ENCODE measurements at places on chromosomes 2 and 18.

- DNase-seq: peak; percentile 86
These were observed 127.1 kb upstream of the TTC39C start for GRCh38 chr18:23887493-23887892.

GRCh38 chr18:13290856-13291271, 72.3 kb downstream of the LDLRAD4 start:
- peak; percentile 23 for DNase-seq

DNA sequence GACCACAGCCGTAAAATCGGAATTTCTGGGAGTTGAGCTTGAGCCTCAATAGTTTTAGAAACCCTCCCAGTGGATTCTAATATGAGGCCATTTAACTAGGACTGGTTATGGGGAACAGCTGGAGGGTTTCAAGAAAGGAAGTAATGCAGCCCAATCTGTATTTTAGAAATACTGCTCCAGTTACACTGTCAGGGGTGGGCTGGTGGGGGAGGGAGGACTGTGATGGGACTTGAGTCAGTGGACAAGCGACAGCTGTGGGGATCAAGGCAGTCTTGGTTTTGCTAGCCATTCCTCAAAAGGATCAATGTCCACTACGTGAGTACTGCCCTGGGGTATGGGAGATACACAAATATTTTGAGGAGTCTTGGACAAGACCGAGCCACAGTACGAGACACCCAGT, 34.8 kb downstream of the ASB1 start:
- no peak for DNase-seq

- DNase-seq: no peak
These were observed 56.2 kb downstream of the UXS1 start for GRCh38 chr2:106137731-106138521.

DNA sequence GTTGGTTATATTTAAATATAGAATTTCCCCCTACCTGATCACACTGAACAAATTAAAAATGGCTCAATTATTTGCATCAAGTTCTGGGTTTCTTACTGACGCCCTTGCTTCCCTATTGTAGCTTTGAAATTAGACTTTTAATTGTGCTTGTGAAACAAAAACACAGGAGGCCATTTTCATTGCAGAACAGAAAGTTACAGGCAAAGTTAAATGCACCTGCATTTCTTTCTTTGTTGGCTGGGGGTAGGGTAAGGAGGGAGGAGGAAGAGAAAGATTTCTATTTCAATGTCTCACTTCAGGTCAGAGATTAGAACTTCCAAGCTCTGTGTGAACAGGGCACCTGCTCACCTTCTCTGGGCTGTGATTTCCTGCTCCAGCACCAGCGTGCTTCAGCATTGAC, 199.6 kb downstream of the BCL11A start:
- no peak for DNase-seq

DNA sequence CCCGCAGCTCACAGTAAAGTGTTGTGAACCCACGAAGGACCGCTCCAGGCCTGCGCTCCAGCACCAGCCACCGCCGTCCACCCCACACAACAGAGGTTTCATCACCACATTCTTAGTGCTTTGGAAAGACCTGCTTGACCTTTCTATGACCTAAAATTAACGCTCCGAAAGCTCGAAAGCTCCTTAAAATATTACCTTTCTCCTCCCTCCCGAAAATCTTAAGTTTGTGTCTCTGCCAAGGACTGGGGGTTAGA, 149.2 kb downstream of the TWIST2 start:
- no peak for DNase-seq

DNA sequence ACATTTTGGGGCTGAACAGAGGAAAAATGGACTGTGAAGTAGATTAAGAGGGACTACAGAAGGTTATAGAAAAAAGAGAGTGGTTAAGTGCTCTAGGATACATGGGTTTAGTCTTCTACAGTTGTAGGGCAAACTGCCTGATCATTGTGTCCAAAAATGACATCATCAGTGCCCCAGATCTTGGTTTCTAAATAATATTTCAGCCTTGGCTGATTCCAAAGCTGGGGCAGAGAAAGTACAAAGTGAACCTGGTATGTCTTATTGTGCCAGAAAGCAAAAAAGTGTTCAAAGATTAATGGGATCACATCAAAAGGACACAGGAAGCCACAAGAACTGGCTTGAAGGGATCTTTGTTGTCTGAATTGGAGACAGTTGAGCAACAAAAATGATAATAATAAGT, 97.1 kb upstream of the ZNF521 start:
- DNase-seq: no peak

- DNase-seq: no peak
These were observed 16.7 kb downstream of the MAP3K2 start for GRCh38 chr2:127371037-127371436.

GRCh38 chr2:67896476-67896875, 166.3 kb downstream of the C1D start:
- DNase-seq: no peak

GRCh38 chr2:53786352-53786704, 425 bp downstream of the ASB3 start:
- no peak for DNase-seq

- no peak for DNase-seq
These were observed 98.3 kb downstream of the NAB1 start for GRCh38 chr2:190746971-190747761.

DNA sequence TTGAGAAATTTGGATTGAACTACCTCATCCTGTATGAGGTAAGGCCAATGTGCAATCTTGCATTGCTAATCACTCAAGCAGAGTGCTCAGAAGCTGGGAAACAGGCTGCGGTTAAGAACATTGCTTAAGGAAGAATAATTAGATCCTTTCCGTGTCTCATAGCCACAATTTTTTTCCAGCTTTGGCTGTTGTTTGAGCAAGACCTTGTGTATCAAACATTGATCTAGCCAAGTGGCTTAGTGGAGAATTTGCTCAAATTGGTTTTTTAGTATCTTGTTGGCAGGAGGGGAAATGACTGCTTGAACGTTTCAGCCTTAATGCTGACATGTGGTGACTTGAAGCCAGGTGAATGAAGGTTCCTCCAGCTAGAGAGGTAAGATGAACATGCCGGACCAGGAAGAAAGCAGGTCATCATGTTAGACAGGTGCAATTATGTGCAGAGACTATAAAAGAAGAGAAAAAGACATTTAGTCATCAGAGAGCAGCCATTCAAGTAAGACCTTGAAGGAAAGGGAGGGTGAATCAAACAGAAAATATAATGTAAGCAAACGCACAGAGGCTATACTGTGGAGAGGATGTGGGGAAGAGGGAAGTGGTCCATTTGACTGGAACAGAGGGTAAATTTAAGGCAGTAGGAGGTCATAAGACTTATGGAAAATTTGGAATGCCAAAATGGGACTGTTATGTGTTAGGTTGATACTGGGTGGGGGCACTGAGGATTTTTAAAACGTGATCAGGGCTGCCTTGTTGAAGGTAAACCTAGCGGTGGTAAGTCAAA, 98.9 kb upstream of the CYP1B1 start:
- no peak for DNase-seq

- no peak for DNase-seq
These were observed 1.1 kb upstream of the APCDD1 start for GRCh38 chr18:10453261-10453805.

GRCh38 chr2:946073-946948, 4.3 kb upstream of the SNTG2 start:
- DNase-seq: no peak

- no peak for DNase-seq
These were observed 61.2 kb upstream of the GPC1 start for GRCh38 chr2:240374085-240374907.

DNA sequence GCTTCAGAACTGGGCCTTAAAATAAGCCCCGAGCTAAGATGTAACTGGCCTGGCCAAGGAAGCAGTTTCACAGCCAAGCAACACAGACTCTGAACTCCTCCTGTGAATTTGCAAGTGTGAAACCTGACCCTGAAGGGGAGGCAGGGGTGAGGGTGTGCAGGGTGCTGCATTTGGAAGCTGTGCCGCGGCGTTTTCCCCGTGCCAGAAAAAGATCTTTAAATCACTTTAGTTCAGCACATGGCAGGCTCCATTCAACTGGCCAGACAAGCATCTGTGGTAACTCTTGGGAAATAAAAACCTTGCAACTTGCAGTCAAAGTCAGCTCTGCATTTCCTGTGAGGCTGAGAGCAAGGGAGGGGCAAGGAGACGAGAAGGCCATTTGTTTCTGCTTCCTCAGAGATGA, 209.3 kb upstream of the SOX11 start:
- DNase-seq: no peak

GRCh38 chr2:126722546-126722945, 66.6 kb downstream of the GYPC start:
- no peak for DNase-seq

Measured in SHP77 (cell line).